ENCODE measurements at places on chromosomes 4 and X.

DNA sequence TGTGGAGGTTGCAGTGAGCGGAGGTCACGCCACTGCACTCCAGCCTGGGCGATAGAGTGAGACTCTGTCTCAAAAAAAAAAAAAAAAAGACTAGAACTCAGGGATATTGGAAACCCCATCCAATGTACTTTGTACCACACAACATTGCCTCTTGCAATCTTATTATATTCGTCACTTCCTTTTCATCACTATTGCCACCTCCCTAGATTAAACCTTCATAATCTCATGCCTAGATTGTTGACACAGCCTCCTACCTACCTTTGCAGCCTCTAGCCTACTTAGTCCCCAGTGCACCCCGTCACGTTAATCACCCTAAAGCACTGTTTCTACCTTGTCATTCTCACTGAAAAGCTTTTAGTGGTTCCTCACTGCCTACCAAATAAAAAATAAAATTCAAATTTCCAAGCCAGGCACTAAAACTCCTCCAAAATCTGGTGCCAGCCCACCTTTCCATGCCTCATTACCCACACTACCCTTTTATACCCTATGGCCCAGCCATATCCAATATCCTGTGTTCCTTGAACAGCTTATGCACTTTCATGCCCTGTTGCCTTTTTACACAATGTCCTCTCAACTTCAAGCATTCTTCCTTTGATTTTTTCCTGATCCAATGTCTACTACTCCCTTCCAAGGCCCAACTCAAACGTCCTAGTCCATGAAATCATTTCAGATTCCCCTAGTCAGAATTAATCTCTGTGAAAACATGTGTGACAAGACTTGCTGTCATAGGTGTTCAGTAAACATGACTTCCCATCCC, 23.6 kb upstream of the GJB1 start:
- no peak for DNase-seq

DNA sequence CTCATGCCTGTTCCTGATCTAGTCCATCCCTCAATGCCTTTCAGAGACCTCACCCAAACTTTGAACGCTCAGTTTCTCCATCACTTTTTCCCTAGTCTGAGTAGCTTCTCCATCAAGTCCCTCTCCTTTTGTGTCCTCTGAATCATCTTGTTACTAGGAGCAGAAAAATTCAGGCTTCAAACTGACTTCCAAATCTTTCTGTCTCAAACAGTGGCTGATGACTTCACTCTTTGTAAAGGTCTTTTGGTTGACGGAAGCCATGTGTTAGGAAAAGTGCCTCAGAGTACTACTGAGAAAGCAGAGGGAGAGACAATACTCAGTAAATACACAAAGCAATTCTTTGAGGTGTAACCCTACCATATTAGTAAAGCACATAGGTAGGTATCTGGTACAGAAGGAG, 65.7 kb upstream of the CAMK2D start:
- DNase-seq = no peak

GRCh38 chr4:100786481-100786880, 268.7 kb upstream of the EMCN start:
- no peak for DNase-seq

- DNase-seq = no peak
Observed at GRCh38 chr4:25878676-25879075, 15.9 kb upstream of the SEL1L3 start.

DNA sequence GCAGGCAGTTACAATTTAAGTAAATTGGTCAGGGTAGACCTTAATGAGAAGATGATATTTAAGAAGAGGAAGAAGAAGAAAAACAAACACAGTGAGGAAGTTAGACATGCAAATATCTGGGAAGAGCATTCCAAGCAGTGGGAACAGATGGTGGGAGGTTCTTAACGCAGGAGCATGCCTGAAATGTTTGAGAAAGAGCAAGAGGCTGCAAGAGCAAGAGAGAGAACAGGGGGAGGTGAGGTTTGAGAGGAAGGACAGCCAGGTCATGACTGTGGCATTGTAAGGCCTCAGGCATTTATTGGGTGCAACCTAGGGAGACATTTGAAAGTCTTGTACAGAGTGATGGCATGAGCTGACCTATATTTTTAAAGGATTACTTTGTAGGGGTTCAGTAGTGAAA, 136.0 kb downstream of the UGT8 start:
- DNase-seq = no peak

DNA sequence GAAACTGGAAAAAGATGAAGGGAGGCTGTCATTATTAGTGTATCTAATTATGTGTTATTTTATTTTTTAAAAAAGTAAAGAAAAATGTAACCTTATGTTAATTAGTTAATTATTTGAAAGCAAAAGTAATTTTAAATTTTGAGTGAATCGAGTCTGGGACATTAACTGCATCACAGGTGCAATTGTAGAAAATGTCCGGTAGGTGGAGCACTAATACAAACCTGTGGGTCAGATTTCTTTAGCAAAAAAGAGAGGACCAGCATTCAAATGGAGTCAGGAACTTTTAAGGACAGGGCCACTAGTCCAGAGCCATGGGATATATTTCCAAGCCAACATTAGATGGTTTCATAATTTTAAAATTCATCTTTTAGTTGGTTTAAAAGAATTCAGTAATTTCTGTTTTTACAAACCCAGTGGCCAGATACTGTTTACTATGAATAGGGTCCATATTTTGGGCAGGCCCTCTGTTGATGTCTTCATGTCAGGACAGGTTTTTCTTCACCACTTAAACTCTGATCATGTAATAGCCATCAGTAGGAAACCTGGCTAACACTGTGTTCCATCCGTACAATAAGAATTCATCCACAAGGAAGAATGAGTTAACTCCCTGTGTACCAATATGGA, 27.2 kb downstream of the BST1 start:
- DNase-seq = peak; percentile 21

DNA sequence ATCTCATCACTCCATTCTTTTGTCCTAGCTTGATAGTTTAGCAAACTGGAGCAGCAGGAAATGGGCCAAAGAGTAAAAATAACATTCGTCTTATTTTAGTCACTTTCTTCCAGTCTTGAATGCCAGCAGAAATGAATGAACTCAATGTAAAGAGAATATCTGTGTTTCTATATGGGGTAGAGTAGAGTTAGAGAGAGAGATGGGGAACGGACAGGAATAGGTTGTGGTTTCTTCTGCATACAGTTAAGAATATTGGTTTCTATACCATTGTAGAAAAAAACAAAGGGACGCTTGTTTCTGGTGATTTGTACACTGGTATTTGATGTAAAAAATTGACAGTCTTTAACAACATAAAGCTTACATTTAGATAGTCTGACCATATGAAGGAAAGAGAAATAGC, 8.9 kb downstream of the GPR174 start:
- DNase-seq = no peak

DNA sequence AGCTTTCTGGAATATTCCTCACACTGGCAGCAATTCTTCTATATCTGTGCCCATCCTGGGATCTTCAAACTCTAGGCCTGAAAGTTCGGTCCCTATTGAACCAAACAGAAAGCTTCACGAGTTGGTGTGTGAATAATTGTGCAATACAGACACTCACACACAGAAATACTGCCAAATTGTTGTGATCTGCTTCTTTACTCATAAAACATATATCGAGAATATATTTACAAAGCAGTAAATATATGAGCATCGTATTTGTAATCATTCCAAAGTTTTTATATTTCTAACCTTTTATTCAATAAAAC, 56.6 kb upstream of the BEX4 start:
- DNase-seq = no peak

GRCh38 chrX:151476604-151477303, 79.7 kb downstream of the VMA21 start:
- no peak for DNase-seq

DNA sequence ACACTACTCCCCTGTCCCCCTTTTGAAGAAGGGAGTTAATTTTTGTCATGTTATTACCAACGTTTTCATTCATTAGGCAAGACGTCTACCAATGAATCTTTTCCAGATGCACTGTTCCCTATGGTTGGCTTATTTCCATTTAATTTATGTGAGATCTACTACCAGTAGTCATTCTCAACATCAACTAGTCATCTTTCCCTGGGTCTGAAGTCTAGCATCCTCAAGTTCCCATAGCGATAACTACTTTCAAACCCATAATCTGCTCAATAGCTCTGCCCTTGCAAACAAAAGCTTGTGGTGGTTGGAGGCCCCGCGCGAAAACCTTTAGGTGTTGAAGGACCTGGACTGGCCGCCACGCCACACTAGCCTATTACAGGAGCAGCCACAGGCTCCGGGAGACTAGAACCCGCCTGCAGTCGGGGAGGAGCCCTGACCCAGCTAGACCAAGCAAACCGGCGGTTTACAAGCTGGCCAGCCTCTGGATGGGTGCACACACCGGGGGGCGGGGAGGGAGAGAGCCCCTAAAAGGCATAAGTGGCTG, 746 bp downstream of the PPAT start:
- no peak for DNase-seq

DNA sequence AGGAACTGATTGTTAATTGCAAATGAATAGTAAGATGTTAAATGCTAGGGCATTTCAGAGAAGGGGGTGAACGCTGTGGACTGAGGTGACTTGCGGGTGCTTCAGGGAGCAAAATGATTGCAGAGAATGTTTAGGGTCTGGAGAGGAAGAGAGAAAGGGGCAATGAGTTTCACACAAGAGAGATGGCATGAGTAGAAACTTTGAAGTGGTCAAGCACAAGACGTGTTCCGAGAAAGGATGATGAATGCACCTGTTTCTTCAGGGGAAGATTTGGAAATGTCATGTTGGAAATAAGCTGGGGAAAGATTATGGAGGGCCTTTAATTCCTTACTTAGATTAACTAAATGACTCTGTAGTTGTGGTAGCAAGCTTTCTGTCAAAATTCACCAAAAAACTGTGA, 43.4 kb downstream of the DTHD1 start:
- DNase-seq = no peak

DNA sequence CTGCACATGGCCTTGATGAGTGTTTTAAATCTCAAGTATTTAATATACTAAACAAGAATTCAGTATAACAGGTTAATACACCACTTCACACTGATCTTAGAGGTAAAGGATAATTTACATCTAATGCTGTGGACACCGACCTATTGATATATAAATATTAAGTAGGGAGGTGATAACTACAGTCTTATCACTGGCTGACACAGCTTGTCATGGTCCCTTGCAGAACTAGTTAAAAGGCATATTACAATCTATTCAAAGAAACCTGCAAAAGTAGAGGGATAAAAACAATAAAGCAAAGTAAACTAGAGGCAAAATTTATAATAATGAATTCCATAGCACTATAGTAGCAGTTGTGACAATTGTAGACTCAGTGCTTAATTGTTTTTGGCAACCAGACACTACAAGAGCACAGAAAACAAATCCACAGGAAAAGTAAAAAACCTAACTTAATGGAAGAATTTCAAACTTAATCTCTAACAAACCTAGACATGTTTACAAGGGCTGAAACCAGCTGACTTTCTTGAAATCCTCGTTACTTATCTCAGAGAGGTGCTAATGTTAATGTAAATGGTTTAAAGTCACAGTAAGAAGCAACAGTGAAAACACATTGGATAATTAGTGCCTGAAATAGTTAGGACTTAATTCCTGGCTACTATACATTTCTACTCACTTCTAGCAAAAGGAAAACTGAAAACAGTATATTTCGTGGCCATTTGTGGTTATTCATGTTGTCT, 25.0 kb downstream of the MFAP3L start:
- no peak for DNase-seq

- no peak for DNase-seq
Observed at GRCh38 chr4:57080781-57081650, 29.2 kb downstream of the IGFBP7 start.

GRCh38 chr4:98662626-98663225, 4.3 kb upstream of the TSPAN5 start:
- peak; percentile 36 for DNase-seq

- DNase-seq = no peak
Observed at GRCh38 chr4:104728380-104729122, 233.9 kb upstream of the CXXC4 start.

DNA sequence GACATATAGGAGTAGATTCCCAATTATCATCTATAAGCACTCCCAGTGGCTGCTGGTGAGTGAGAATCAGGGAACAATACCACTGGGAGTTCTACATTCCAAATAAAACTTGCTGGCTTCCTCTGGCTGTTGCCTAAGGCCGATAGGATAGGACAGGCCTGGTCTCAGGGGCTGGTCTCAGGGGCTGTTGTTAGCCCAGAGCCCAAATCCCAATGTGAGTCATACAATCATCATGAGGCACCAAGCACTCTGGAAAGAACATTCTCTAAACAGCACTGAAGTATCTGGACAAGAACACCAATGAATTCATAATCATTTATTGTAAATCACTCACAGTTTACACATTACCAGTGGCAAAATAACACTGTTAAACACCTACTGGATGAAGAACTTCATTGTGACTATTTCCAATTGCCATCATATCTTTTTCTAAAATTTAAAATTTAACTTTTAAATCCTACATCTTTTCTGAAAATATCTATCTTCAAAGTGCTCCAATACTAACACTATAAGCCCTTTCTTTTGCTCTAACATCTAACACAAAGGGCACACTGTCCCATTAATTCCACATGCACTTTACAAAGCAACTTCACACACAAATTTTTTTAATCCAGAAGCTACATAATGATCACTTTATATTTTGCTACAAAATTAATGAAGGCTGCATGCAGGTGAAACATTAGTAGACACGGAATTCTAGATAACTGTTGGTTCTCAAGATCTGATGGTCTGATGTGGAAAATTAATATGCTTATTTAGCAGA, 67.6 kb upstream of the TMEM150C start:
- no peak for DNase-seq

- no peak for DNase-seq
Observed at GRCh38 chr4:113446019-113446418, 315.5 kb downstream of the CAMK2D start.

DNA sequence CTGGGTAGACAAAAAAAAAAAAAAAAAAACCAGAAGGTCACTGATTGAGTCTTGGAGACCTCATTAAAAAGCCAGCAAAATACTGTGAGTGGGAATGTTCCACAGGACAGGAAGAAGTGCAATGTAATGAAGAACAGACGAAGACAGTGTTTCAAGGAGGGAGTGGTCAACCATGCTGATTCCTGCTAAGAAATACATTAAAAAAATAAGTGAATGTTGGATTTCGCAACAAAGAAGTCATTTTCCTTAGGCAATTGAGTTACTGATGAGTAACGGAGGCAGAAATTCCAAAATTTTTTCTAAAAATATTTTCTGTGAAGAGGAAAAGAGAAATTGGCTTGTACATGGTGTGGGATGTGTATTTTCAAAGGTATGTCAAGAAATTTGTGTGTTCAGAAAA, 94.3 kb upstream of the FAM47B start:
- no peak for DNase-seq

DNA sequence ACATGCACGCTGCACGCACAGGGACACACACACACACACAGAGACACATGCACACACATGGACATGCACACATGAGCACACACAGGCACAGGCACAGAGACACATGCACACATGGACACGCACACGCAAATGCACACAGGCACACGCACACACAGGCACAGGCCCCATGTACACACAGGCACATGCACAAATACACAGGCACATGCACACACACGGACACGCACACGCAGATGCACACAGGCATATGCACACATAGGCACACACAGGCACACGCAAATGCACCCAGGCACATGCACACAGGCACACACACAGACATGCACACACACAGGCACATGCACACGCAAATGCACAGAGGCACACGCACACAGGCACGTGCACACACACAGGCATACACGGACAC, 30.3 kb upstream of the HTRA3 start:
- no peak for DNase-seq
